Omental fat pad (tissue), 4 donors: ENCODE measurements at places on chromosomes 6 and 20.

DNA sequence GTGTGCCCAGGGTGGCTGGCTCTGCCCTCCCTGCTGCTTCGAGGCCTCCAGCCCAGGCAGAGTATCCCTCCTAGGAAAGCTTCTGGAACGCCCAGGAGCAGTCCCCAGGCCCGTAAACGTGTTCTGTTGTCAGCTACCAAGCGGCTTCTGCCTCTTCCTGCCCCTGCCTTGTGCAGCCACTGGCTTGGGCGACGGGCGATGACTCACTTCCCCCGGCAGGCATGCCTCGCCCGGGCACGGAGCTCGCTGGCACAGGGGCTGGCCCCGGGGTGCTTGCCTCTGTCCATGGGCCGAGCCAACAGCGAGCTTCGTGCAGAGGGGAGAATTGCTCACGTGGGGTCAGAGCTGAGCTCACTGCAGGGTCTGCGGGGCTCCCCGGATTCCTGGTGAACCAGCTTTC is 86.7 kb upstream of the THBS2 start:
- DNase-seq = no peak

- DNase-seq = no peak
Measured at GRCh38 chr20:31587545-31588389, 17.3 kb upstream of the ID1 start.

- no peak for DNase-seq
Measured at GRCh38 chr6:40933864-40934263, 105.2 kb downstream of the UNC5CL start.

DNA sequence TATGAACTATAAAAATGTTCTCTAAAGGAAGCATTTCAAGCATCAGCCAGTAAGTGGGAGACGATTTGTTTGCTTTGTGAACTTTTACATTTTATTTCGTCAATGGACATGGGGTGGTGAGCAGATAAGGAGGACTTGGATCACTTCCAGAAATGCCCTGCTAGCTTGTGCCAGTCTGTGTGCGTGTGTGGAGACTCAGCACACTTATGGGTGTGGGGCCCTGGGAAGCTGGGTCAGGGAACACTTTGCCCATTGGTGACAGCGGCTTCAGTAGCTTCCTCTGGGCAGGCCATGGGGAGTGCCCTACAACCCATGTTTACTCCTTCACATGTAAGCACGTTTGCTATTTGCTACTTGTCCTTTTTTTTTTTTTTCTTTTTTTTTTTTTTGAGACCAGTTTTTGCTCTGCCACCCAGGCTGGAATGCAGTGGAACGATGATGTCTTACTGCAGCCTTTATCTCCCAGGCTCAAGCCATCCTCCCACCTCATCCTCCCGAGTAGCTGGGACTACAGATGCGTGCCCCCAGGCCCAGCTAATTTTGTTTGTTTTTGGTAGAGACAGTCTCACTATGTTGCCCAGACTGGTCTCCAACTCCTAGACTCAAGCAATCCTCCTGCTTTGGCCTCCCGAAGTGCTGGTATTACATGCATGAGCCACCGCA is 24.2 kb downstream of the PRDM1 start:
- no peak for DNase-seq

- no peak for DNase-seq
Measured at GRCh38 chr6:133986942-133987341, 33.9 kb downstream of the TBPL1 start.

DNA sequence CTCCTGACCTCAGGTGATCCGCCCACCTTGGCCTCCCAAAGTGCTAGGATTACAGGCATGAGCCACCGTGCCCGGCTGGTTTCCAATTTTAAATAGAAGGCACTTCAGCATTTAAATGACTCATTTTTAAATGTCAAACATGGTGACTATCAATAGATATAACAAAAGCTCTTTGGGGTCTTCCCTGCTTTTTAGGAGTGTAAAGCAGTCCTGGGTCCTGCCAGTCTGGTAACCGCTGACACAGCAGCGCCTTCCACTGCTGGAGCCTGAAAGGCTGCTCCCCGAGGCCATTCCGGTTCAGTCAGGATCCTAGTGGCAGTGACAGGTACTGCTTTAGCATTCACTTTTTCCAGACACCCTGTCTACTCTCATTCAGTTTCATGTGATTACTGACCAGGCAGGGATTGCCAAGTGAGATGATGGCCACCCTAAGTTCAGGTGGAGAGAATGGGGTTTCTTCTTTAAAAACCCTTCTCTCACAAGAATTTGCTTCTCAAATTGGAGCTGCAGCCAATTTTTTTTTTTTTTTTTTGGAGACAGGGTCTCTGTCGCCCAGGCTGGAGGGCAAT is 5.1 kb downstream of the DIDO1 start:
- DNase-seq = no peak

GRCh38 chr6:150628908-150629307 is 29.2 kb downstream of the PLEKHG1 start:
- no peak for DNase-seq

- DNase-seq = no peak
Measured at GRCh38 chr6:79042799-79043126, 35.3 kb downstream of the PHIP start.

GRCh38 chr6:9612489-9612888 is 802.4 kb downstream of the TFAP2A start:
- DNase-seq = no peak

GRCh38 chr20:36493051-36493800 is 48.1 kb upstream of the MYL9 start:
- DNase-seq = no peak

GRCh38 chr6:87093199-87093598 is 1.7 kb downstream of the CGA start:
- DNase-seq = no peak

GRCh38 chr6:2865694-2866151 is 24.1 kb upstream of the SERPINB1 start:
- DNase-seq = no peak
